ENCODE measurements at places on chromosomes 3 and 15.
A peak's percentile ranks its signal among the peaks of the same experiment; 100 is the strongest.

DNA sequence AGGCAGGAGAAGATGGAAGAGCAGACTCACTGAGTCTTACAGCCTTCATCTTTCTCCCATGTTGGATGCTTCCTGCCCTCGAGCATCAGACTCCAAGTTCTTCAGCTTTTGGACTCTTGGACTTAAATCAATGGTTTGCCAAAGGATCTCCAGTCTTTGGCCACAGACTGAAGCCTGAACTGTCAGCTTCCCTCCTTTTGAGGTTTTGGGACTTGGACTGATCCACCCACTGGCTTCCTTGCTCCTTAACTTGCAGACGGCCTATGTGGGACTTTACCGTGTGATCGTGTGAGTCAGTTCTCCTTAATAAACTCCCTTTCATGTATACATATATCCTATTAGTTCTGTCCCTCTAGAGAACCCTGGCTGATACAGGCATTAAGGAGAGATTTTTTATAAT lies 62.4 kb upstream of the TNIK start:
- no peak for DNase-seq

GRCh38 chr3:136136454-136136853 lies 59.7 kb downstream of the MSL2 start:
- DNase-seq: no peak

- DNase-seq: no peak
Observed at GRCh38 chr15:31732726-31733125, 297.6 kb upstream of the CHRNA7 start.

GRCh38 chr15:89101302-89102193 lies 13.3 kb downstream of the ABHD2 start:
- peak; percentile 97 for DNase-seq

DNA sequence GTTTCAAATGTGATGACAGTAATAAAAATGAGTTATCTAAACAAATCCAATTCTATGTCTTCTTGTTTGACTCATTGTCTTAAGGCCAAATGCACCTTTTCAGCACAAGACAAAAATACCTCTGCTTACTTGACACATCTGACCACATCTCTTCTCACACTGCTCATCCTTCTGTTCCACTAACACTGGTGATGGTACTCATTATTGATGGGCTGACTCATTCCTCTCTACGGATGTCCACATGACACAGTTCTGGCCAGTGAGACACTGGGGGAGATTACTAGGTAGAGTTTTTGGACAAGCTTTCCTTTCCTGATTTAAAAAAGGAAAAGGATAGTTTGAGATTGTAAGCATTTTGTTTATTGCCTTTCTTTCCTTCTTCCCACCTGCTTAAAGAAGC lies 410.6 kb upstream of the THRB start:
- no peak for DNase-seq

- DNase-seq: peak; percentile 71
Observed at GRCh38 chr3:197456261-197457091, 99.3 kb downstream of the BDH1 start.

DNA sequence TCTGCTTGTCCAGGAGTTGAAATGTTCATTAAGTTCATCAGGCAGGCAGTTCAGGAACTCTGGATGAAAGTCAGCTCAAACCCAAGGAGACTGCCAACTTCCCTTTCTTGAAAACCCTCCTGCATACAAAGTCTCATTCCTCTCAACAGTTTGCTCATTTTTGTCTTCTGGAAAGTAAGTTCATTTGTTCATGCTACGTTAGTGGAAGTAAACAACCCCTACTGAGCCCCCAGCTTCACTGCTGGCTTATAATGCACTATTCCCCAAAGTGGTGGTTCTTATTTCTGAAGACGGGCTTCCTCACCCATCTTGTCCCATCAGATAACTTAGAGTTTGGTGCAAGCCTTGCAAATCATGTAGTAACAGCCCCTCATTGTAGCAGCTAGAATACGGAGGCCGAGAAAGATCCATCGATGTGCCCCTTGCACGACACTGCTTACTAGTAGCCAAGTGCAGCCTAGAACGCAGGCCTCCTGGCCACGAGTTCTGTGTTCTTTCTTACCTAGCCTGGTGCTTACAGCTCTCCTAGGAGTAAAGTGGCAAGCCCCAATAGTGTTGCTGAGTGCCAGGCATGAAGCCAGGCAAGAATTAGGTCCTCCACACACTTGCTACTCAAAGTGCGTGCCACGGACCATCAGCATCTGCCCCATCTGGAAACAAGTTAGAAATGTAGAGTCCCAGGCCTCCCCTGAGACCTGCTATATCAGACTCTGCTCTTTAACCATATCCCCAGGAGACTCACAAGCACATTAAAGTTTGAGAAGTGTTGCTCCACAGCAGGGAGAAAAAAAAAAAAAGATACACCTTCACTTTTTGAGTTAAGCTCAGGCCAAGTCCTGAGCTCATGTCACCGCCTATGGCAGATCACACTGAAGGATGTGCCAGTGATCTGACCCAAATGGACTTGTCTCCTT lies 82.5 kb downstream of the RFTN1 start:
- DNase-seq: no peak

Measured in RWPE1 (cell line).